ENCODE measurements at places on chromosomes 1 and 21. TPM values are rescaled to one million over a fixed set of nuclear protein-coding genes. Genes with fewer than 3 reads are reported as not detected.

Gene TMEM54
- polyA plus RNA-seq: 4.7 TPM

Gene PCP4
- polyA plus RNA-seq: not detected

Gene PCBP3
- 0.10 TPM for polyA plus RNA-seq

Gene RGS2
- polyA plus RNA-seq: 47.6 TPM

Gene NPL
- 4.3 TPM for polyA plus RNA-seq

Gene DMRTB1
- polyA plus RNA-seq: not detected

Gene OR14A2
- not detected for polyA plus RNA-seq

Gene TEKT2
- polyA plus RNA-seq: 0.04 TPM

Gene CYYR1
- 11.6 TPM for polyA plus RNA-seq

Gene IL20
- not detected for polyA plus RNA-seq

Gene CAMSAP2
- polyA plus RNA-seq: 14.2 TPM

Gene GJB3
- polyA plus RNA-seq: not detected

Gene PHC2
- polyA plus RNA-seq: 338 TPM

Gene FAM163A
- polyA plus RNA-seq: 0.04 TPM

Gene CFAP57
- polyA plus RNA-seq: 0.04 TPM

Gene CDK18
- 1.5 TPM for polyA plus RNA-seq

Gene ZBED6
- polyA plus RNA-seq: 0.46 TPM

Gene HRNR
- not detected for polyA plus RNA-seq

Gene TPTE
- not detected for polyA plus RNA-seq

Gene FBXO2
- polyA plus RNA-seq: 1.1 TPM

Gene NUDT4B
- polyA plus RNA-seq: 12.5 TPM

Gene TRNP1
- polyA plus RNA-seq: 1.6 TPM

Gene CELA2A
- polyA plus RNA-seq: not detected

Gene IL10
- 0.82 TPM for polyA plus RNA-seq

Gene SHISA4
- 74.8 TPM for polyA plus RNA-seq

Gene MPZL1
- polyA plus RNA-seq: 5.2 TPM

Gene C1orf185
- not detected for polyA plus RNA-seq

Gene LYPLAL1
- 13.1 TPM for polyA plus RNA-seq

Gene RYR2
- polyA plus RNA-seq: 0.09 TPM

Gene ZRANB2
- 28.2 TPM for polyA plus RNA-seq

Gene KISS1
- polyA plus RNA-seq: 0.18 TPM

Gene FLAD1
- 52.7 TPM for polyA plus RNA-seq

Gene LEMD1
- polyA plus RNA-seq: not detected

Gene KIF1B
- 332 TPM for polyA plus RNA-seq

Gene ARTN
- 0.44 TPM for polyA plus RNA-seq

Gene LAPTM5
- polyA plus RNA-seq: 3.0 TPM
